ENCODE measurements at places on chromosomes 1 and 21. TPM values are rescaled to one million over a fixed set of nuclear protein-coding genes. Genes with fewer than 3 reads are reported as not detected.

The TMEM240 gene
- total RNA-seq, result 1.5 TPM

The KTI12 gene
- total RNA-seq, result 6.7 TPM

The ACTL8 gene
- not detected for total RNA-seq

The TRAF3IP3 gene
- 4.7 TPM for total RNA-seq

The POU3F1 gene
- not detected for total RNA-seq

The S100A12 gene
- total RNA-seq, result 1.5 TPM

The ZYG11A gene
- total RNA-seq, result 0.12 TPM

The HPDL gene
- total RNA-seq, result 7.4 TPM

The RPE65 gene
- total RNA-seq, result not detected

The KCNQ4 gene
- total RNA-seq, result 2.3 TPM

The MYOC gene
- 3.8 TPM for total RNA-seq

The CDK18 gene
- 37.0 TPM for total RNA-seq

The HJV gene
- total RNA-seq, result not detected

The FCRLB gene
- total RNA-seq, result not detected

The C1orf116 gene
- total RNA-seq, result 8.7 TPM

The LCE2B gene
- total RNA-seq, result not detected

The GUCA2A gene
- total RNA-seq, result 1,254 TPM

The OR2T11 gene
- total RNA-seq, result not detected

The SHE gene
- total RNA-seq, result 6.0 TPM

The OLFM3 gene
- total RNA-seq, result 0.12 TPM

The SMYD3 gene
- 16.3 TPM for total RNA-seq

The KIAA1614 gene
- 1.2 TPM for total RNA-seq

The PLA2G2C gene
- not detected for total RNA-seq

The SPRR1B gene
- total RNA-seq, result not detected

The PGBD5 gene
- total RNA-seq, result 2.7 TPM

The FCRL1 gene
- total RNA-seq, result 0.17 TPM

The KCNK1 gene
- 44.8 TPM for total RNA-seq

The SLC25A34 gene
- total RNA-seq, result 8.1 TPM

The PDXK gene
- 113 TPM for total RNA-seq

All from mucosa of descending colon (tissue), 3 donors.